Epithelial cell of umbilical artery (primary cell): ENCODE measurements at places on chromosomes 6 and 20. TPM values are rescaled to one million over a fixed set of nuclear protein-coding genes. Genes with fewer than 3 reads are reported as not detected.

Gene SEMG1
- total RNA-seq, result not detected in 2 replicates

Gene EBF4
- total RNA-seq, result 0.76 and 1.9 TPM in 2 replicates

Gene BHLHE23
- total RNA-seq, result not detected in 2 replicates

Gene SLC22A23
- 1.9 and 3.8 TPM in 2 replicates for total RNA-seq

Gene ADAM33
- 0.32 and 0.76 TPM in 2 replicates for total RNA-seq

Gene CUTA
- total RNA-seq, result 43.2 and 60.5 TPM in 2 replicates

Gene MCCD1
- total RNA-seq, result not detected in 2 replicates

Gene RNF217
- total RNA-seq, result 8.8 and 17.5 TPM in 2 replicates

Gene CRISP3
- not detected in 2 replicates for total RNA-seq

Gene RPL10A
- 1,588 and 2,417 TPM in 2 replicates for total RNA-seq

Gene NCOA5
- 10.4 and 10.9 TPM in 2 replicates for total RNA-seq

Gene KCNG1
- total RNA-seq, result 1.8 and 3.2 TPM in 2 replicates

Gene PACRG
- total RNA-seq, result not detected in 2 replicates

Gene CYP39A1
- under 0.01 and 0.15 TPM in 2 replicates for total RNA-seq

Gene DEFB124
- total RNA-seq, result not detected in 2 replicates

Gene MMP24
- 0.32 and 0.46 TPM in 2 replicates for total RNA-seq

Gene ISM1
- total RNA-seq, result not detected in 2 replicates

Gene SEL1L2
- total RNA-seq, result not detected in 2 replicates

Gene CDH26
- total RNA-seq, result 0.32 TPM in 1 of 2 replicates, not detected in the other

Gene BEND6
- total RNA-seq, result 0.97 and 4.0 TPM in 2 replicates
